ENCODE measurements at places on chromosomes 2 and 18.

DNA sequence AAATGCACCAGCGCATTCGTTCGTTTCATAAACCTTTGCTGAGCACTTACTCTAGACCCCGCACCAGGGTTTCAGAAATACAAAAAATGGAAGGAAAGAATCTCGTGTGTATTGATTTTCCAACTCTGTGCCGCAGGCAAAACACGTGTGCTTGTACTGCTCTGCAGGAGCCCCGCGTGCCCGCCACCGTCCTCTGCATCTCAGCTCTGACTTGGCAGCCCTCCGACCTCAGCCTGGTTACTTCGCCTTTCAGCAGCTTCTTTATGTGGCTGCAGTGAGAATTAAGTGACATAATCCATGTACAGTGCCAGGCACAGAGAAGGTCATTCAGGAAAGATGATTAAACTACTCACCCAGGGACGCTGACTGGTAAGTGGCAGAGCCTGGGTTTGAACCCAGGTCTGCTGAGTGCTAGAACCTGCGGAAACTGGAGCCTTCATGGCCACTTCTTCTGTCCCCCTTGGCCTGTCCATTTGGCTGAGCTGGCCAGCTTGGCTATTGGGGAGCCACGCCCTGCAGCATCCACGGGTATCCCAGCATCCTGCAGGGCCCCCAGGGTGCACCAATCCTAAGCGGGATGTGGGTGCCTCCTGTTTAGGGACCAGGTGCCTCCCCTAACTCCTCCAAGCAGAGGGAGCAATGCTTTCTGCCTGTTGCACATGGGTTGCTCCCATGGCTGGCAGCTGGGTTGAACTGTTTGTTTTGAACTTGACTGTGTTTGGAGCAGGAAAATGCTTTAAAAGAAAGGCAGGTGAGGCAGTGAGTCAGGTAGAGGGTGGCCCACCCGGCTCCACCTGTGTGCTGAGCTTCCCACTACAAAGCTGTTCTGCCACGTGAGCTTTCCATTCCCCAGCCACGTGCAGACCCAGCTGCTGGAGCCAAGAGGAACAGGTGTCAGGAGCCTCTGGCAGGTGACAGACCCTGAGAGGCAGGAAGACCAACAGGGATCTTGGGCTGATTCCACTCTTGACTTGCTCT, 34.3 kb downstream of the INHBB start:
- no peak for DNase-seq

- no peak for DNase-seq
Measured at GRCh38 chr2:32641180-32641579, 13.3 kb downstream of the TTC27 start.

DNA sequence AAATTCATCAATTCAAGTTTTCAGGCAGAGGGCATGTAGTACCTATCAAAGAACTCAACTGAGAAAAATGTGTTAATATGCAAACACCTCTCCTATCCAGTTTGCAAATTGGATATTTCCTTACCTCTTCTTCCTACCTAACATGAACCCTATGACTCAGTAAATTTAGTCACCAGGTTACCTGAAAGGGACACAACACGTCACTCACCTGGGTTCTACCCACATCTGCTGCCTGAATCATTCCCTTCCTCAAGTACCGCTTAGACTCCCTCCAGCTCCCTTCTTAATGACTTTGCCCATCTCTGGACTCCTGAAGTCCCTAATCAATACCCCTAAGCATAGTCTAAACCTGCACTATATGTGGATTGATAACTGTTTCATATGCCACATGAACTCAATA, 10.4 kb downstream of the ANKRD44 start:
- no peak for DNase-seq

DNA sequence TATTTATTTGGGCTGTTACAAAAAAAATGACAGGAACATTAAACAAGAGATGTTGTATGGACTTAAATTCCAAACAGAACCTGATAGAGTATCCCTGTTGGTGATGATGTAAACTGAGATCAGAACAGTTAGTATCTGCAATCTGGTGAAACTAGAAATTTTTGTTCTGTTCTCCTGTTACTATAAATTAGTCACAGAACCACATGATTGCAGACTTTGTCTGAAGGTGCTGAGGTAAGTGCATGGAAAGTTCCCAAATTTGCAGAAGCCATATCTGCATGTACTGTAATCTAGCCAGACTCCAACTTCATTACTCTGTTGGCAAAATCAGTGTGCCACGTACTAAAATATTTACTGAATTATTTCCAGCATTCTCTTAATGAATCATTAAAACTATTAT, 516.3 kb upstream of the FSIP2 start:
- DNase-seq: no peak

DNA sequence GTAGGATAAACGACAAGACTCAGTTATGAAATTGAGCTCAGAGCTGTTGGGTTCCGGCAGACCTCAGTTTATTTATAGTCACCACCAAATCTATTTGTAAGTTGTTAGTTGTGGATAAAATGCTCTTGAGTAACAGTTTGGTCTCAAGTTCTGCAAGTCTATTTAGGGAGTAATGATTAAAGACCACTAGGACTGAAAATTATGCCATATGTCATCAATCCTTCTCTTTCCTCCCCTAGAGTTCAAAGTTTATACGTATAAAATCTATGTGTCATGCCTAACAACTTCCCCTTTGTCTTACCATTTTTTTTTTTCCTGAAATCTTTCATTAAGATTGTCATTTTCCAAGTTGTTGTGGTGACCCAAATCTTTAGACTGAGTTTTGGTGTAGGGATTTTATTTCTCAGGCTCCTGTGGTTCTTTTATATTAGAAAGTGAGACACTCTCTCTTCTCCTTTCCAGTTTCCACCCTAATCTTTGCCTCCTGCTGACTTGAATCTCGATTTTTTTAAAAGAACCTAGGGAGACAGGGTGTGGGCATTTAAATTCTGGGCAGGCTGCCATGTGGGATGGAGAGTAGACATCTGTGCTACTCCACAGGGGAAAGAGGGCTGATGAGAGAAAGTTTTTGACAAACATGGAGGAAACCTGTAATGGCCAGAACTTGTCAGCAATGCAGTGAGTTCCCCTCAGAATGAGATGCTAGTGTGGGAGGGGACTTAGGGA, 51.0 kb downstream of the LAMA3 start:
- DNase-seq: no peak

All from frontal cortex (tissue), 4 donors.